Activated CD4-positive, alpha-beta T cell treated with anti-CD3 and anti-CD28 coated beads for 48 hours (primary cell): ENCODE measurements at places on chromosomes 1 and 21.

DNA sequence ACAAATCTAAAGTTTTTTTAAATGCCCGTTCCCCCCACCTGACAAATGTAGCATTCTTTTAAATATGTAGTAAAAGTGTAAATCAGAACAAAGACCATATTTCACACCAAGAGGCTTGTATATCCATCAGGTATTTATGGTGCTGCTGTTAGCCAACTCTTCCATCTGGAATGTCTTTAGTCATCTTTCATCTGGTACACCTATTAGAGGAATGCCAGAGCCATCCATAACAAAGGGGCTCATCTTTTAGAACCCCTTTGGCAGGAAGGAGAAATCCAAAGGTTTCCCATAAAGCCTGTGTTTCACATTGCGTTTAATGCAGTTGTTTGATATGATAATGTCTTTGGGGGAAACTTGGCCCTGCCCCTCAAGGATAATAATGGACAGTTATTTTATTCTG lies 79.3 kb upstream of the C1orf87 start:
- no peak for DNase-seq

DNA sequence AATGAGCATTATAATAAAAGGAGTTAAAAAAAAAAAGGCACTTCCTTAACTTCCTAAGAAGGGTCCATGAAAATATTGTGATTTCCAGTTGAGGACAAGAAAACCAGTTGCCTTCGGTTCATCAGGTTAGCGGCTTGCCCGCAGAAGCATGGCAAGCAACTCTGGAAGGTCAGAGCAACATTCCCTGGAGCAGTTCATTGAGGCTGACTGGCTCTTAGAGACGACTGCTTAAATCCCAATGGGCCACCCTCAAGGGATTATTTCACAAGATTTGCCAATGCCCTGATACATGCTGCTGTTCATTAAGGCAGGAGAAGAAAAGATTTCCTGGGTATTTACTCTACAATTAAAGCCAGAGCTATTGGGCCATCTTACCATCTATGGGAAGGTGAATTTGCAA lies 29.0 kb upstream of the CASQ2 start:
- DNase-seq, result no peak

DNA sequence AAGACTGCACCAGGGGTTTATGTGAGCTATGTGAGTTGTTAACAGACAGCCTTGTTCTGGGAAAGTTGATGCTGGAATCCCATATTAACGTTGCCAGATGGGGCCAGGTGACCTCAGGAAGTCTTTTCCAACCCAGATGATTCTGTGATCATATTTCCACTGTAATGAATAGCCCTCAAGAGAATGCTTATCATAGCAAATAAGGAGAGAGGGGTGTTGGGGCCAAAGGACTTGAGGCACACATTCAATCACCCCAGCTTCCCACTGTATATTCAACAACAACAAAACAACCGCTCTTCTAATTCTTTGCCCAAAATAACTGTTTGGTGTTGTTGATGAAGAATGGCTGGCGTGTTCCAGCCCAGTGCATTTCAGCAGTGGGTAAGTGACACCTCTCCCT lies 14.1 kb downstream of the ZNF697 start:
- no peak for DNase-seq

- no peak for DNase-seq
These were observed 129.0 kb upstream of the KLHDC7A start for GRCh38 chr1:18351735-18352134.

DNA sequence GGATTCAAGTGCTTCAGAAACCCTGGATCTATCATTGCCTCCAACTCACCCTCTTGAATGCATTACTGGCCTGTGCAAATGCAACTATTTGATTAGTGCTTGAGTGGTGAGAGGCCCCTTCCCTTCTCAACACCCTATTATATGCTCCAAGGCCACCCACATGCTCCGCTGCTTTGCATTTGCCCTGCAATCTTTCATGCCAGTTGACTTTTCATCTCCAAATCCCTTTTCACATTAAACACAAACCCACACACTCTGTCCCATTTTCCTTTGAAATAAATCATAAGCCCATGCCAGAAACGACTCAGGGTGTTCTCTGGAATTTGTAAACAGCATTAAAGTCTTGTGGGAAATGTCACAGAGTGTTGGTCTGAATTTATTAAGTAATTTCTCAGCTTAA lies 78.9 kb upstream of the CTTNBP2NL start:
- no peak for DNase-seq
